Fibroblast of skin of scalp (primary cell): ENCODE measurements at places on chromosomes 11 and 22.

- DNase-seq, result no peak
Measured at GRCh38 chr11:66976925-66977324, 1.8 kb downstream of the C11orf86 start.

DNA sequence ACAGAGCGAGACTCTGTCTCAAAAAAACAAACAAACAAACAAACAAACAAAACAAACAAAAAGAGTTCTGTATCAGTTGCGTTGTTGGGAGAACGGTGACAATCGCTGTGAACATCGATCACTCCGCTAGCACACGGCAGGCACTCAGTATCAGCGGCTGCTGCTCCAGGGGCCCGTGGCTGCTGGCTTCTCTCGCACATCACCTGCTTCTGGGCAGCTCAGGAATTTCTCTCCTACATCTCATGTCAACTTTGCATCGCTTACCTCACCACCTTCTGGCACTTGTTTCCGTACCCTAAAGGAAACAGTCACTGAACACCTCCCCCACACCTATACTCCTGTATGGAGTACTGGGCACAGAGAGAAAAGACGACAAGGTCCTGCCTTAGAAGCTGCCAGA lies 70.3 kb upstream of the WNT7B start:
- no peak for DNase-seq

DNA sequence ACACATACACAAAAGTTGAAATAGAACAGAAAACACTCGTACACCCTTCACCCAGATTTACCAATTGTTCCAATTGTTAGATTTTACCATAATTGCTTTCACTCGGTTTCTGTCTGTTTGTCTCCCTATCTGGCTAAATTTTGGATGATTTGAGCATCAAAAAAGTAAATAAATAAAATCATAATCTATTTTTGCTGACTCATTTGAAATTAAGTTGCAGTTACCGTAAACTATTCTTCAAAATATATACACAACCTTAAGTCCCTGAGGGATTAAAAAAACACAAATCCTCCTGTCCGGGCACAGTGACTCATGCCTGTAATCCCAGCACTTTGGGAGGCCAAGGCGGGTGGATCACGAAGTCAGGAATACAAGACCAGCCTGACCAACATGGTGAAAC lies 81.3 kb upstream of the SYT9 start:
- DNase-seq, result no peak

GRCh38 chr11:9748361-9748970 lies 84.6 kb downstream of the SWAP70 start:
- DNase-seq, result peak; percentile 89

DNA sequence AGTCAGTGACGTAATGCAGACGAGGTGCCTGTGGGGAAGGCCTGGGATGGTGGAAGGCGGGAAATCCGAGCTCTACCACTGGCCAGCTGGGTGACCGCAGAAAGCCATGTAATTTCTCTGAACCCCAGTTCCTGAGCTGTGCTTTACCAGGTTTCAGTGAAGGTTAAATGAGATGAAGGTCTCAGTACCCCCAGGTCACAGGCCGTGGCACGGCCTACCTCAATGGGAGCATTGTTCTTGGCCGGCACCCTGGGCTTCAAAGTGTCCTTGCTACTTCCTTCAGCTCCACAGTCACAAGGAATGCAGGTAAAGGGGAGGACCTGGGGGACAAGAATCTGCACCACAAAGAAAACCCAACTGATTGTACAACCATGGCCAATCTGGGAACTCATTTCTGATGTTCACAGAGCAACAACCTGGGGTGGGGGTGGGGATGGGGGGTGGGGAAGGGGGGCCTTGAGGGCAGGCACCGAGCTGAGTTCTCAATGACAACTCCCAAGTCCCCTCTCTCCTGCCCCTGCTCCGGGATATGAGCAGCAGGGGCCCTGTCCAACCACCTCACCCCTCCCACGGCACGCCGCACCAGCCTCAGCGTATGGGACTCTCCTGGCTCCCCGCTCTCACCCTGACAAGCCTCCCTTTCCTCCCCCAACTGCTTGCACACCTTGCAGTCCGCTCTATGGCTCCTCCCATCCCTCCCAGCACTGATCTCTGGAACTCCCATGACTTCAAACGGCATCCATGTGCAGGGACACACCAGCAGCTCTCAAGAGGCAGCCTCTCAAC lies 59.1 kb upstream of the ARFGAP3 start:
- no peak for DNase-seq

DNA sequence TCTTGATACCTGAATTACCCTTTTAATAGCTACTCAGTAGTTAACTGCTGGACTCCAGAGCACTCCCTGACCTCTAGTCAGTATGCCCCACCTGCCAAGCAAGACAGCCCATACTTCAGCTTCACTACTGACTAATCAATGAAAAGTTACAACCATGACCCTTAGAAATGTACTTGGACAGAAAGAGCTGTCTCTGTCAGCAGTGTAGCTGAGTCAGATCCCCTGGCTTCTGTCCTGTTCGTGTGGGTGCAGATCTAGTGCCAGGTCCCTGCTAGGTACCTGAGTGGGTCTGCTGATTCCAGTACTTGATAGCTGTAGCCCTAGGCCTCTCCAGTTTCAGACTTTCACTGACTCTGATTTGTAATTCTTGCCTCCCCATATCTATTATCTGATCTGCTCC lies 265.8 kb upstream of the POU2AF2 start:
- DNase-seq, result no peak

- DNase-seq, result peak; percentile 45
Measured at GRCh38 chr11:5204787-5205186, 4.3 kb upstream of the OR51V1 start.

- DNase-seq, result peak; percentile 88
Measured at GRCh38 chr11:83035070-83035854, 36.4 kb downstream of the RAB30 start.

- peak; percentile 12 for DNase-seq
Measured at GRCh38 chr11:83257761-83258168, 28.4 kb downstream of the CCDC90B start.

DNA sequence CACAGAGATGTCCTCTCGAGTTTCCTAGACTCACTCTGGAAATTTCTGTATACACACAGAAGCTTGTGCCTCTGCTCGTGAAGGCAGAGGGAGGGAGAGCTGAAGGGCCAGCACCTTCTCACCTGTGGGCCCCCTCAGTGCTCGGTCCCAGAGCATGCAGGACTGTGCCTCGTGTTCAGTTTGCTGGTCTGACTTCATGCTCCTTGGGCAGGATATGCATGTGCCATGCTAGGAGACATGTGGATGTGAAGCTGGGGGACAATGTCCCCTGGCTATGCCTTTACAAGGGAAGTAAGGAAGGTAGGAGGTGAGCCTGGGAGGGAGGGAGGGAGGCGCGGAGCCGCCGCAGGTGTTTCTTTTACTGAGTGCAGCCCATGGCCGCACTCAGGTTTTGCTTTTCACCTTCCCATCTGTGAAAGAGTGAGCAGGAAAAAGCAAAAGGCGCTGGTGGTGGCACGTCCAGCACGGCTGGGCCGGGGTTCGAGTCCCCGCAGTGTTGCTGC lies 22.6 kb downstream of the NEAT1 start:
- DNase-seq, result no peak
